ENCODE measurements at places on chromosomes 4 and X. TPM values are rescaled to one million over a fixed set of nuclear protein-coding genes. Genes with fewer than 3 reads are reported as not detected.

The SATL1 gene
- not detected for total RNA-seq

The FGFBP2 gene
- total RNA-seq, result 0.36 TPM

The TMEM128 gene
- 28.3 TPM for total RNA-seq

The WDR19 gene
- total RNA-seq, result 57.8 TPM

The ATP1B4 gene
- not detected for total RNA-seq

The UGT2B17 gene
- not detected for total RNA-seq

The STK26 gene
- total RNA-seq, result 9.4 TPM

GRCh38 chrX:4710618-4711433, 997.4 kb upstream of the PRKX start:
- no peak for DNase-seq

GRCh38 chr4:70709611-70710205, 12.1 kb upstream of the RUFY3 start:
- DNase-seq, result no peak

GRCh38 chrX:24298191-24298590, 15.7 kb downstream of the SUPT20HL2 start:
- no peak for DNase-seq

- peak; percentile 83 for DNase-seq
Observed at GRCh38 chr4:2462992-2463762, 5.7 kb upstream of the RNF4 start.

- peak; percentile 73 for DNase-seq
Observed at GRCh38 chr4:112213856-112214255, 17.7 kb upstream of the AP1AR start.

- DNase-seq, result no peak
Observed at GRCh38 chr4:152946446-152946845, 10.3 kb downstream of the FHDC1 start.

DNA sequence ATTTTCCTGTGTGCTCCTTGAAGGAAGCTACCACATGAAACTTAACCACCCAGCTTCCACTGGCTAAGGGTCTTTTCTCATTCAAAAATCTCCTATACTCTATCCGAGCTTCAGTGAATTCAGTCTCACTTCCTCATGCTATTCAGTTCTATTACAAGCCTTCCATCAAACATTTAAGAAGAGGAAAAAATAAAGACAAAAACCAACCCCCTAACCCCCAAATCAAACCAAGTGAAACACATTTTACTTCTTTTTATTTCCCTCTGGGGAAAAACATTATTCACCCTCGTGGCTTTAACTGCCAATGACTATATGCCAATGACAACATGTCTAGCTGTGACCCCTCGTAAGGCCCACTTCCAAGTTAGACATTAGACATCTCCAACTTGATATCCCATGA, 16.2 kb upstream of the WDR19 start:
- no peak for DNase-seq

- DNase-seq, result no peak
Observed at GRCh38 chr4:137630252-137630651, 98.0 kb upstream of the PCDH18 start.

- DNase-seq, result no peak
Observed at GRCh38 chr4:169098532-169098931, 88.5 kb upstream of the CBR4 start.

GRCh38 chrX:250965-251364, 30.2 kb upstream of the PLCXD1 start:
- no peak for DNase-seq

DNA sequence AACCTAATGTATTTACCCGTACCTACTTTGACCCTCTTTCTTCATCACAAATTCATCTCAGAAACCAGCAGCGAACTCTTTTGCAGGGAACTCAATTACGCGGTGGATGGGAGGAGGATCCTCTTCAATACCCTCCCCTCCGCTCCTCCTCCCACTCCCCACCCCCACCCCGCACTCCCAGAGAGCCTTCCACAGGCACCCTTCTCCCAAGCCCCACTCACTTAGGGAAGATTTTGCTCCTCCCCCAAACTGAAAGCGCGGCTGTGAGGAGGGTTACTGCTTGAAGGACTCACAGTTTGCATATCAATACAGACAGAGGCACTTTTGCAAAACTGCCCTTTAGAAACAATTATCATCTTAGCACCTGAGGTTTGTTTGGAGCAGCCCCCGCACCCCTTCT, 960 bp upstream of the IL1RAPL1 start:
- DNase-seq, result no peak

GRCh38 chr4:130233377-130234047, 1137.6 kb downstream of the C4orf33 start:
- DNase-seq, result no peak

- no peak for DNase-seq
Observed at GRCh38 chr4:87838205-87838604, 5.4 kb downstream of the MEPE start.

- no peak for DNase-seq
Observed at GRCh38 chr4:156884183-156884582, 87.4 kb downstream of the PDGFC start.

DNA sequence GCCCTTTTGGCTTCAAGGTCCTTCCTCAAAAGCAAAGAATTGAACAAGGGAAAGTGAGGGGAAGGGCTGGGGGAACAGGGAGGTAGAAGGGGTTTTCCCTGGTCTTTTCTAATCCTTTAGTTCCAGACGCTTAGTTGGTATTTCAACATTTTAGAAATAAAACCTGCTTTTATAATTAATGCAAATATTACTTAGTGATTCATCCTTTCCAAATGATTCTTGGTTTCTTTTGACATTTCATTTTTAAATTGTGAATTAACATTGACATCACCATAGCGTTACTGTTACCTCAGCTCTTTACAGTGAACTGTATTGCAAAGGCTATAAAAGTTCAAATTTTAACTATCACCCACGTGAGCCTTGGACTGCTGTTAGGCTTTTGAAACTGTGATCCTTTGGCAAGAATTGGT, 20.9 kb downstream of the NFKB1 start:
- DNase-seq, result no peak

DNA sequence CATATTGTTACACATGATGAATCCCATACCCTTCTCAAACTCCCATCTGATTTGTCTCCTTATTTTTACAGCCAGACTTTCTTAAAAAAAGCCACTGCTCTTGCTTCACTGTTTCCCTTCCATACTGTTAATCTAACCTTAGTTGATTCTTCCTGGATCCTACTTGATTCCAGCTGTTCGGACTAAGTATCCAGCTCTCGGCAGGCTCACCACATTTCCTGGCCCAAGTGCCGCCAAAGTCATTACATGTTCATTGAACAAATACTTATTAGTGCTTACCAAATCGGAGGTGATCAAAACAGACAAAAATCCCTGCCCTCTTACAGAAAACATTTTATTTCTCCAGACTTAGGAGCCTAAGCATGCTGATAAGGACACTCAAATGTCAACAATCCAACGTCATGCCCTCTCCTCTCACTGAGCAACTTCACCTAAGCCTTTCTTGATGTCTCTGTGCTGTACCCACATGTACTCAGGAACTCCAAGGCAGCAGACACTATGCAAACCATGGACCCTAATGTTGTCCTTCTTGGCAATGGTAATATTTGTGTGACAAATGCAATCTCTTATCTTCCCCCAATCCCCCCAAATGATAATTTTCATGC, 45.1 kb upstream of the C1QTNF7 start:
- DNase-seq, result no peak

DNA sequence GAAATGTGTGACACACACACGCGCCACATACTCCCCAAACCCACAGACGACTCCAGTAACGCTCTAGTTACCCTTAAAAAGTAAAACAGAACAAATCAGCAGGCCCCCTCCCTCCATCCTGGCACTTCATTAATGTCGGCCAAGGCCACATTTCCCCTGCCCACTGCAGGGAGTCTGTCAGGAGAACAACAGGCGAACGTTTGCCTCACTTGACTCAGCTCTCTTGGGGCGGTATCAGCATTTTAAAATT, 671 bp upstream of the FHIP1A start:
- no peak for DNase-seq

DNA sequence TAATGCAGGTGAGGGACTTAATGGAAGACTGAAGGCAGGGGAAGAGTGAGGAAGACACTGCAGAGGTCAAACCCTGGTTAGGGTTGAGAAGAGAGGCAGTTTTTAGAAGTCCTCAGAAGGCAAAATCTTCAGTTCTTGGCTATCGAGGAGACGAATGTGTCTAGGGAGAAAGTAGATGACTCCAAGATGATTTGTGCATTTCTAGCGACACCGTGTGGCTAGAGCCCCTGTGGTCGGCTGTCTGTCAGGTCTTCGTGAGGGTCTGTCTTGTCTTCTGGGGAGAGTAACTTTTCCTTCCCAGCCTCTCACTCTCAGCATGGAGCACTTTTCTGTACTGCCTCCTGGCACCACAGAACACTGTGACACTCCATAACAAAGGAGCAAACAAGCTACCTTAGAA, 458.1 kb downstream of the STIM2 start:
- DNase-seq, result peak; percentile 65
